ENCODE measurements at places on chromosomes 2 and 18. TPM values are rescaled to one million over a fixed set of nuclear protein-coding genes. Genes with fewer than 3 reads are reported as not detected.
A peak's percentile ranks its signal among the peaks of the same experiment; 100 is the strongest.

Gene AGXT
- total RNA-seq = not detected

Gene CRYGD
- not detected for total RNA-seq

Gene FHL2
- 42.0 TPM for total RNA-seq

Gene PROC
- total RNA-seq = not detected

Gene WDR33
- 22.9 TPM for total RNA-seq

Gene MIB1
- total RNA-seq = 95.2 TPM

Gene CROCC2
- total RNA-seq = 0.05 TPM

Gene RALBP1
- total RNA-seq = 73.8 TPM

Gene ADCYAP1
- not detected for total RNA-seq

- DNase-seq = no peak
These were observed 73.3 kb upstream of the CABLES1 start for GRCh38 chr18:23062011-23062410.

- no peak for DNase-seq
These were observed 256.0 kb downstream of the BCL11A start for GRCh38 chr2:60297296-60298005.

GRCh38 chr18:58285449-58286130, 241.6 kb downstream of the NEDD4L start:
- DNase-seq = no peak

DNA sequence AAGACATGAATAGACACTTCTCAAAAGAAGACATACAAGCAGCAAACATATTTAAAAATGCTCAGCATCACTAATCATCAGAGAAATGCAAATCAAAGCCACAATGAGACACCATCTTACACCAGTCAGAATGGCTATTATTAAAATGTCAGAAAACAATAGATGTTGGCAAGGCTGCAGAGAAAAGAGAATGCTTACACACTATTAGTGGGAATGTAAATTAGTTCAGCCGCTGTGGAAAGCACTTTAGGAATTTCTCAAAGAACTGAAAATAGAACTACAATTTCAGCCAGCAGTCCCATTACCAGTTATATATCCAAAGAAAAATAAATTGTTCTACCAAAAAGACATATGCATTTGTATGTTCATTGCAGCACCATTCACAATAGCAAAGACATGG, 61.7 kb downstream of the STRADB start:
- no peak for DNase-seq

- no peak for DNase-seq
These were observed 144.5 kb downstream of the ACKR3 start for GRCh38 chr2:236714080-236714479.

- no peak for DNase-seq
These were observed 24.8 kb downstream of the CYRIA start for GRCh38 chr2:16640867-16641266.

DNA sequence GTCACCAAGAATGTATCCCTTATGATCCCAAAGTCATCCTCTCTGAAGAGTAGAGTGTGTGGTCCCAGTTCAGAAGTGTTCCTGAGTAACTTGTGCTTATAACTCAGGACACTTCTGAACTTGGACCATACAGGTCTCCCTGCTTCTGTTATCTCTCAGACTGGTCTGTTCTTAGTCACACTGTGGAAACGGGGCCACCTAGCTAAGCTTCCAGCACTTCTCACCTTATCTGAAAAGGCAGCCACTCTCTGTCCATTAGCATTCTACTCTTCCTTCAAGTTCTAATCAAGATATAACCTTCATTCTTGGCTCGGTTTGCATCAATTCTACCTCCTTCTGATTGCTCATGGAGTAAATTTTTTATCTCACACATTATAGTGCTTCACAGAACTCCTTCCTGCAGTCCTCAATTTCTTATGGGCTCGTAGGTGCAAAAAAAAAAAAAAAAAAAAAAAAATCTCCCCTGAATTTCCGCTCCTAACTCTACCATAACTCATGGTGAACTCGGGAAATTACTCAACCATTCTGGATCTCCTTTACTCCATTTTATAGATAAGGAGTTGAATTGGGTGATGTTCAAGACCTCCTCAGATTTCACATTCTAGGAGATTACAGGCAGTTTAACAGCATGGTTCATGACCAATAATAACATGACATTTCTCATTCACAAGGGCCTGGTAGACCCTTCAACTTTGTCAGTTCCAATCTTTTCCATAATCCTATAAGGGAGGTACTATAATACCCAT, 108.4 kb downstream of the TACR1 start:
- no peak for DNase-seq

DNA sequence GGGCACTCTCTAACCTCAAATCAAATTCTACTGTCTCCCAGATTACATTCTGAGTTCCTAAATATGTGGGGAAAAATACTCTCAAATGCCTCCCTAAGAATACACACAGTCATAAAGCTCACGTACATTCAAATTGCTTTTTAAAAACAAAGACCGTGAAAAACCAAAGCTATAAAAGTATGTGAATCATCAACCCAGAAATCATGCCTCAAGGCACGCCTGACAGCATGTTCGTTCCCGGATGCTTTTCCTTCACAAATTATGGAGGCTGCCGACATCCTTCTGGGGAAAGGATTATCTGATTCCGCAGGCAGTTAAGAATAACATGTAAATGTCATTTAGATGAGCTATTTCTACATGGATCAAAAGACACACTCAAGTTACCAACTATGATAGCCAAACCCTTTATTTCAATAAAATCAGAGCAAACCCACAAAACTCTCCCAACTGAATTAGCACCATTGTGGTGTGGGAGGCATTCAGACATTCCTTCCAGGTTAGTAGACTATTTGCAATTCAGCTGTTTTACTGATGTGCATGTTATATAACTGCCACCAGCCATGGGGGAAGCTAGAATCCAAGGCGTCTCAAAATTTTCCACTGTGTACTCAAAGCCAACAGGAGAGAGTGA, 398.2 kb upstream of the TRIB2 start:
- DNase-seq = peak; percentile 75

DNA sequence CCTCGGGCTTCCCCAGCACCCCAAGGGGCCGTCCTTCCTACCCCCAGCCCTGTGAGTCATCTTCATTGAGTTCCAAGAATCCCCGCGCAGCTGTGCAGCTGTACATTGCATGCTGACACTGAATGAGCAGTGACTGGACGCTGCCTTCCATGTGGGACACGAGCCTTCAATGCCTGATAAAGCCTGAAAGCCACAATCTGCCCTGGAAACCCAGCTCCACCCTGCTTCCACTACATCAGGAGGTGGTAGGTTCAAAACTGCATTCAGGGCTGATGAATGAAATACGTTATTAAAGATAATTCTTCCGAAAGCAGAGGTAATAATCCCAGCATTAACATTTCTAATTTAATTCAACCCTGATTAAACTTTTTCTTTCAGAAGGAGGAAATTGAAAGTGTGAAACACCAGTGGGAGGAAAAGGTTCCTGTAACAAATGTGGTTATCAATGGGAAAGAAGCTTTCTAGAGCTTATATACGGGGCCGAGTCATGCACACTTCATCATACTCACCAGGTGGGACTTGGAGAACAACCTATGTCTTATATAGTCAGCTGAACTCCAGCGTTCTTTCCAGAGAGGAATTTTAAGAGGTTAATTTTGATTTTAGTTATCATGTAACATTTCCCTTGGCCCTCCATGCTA, 360.1 kb downstream of the LPIN1 start:
- DNase-seq = peak; percentile 98

DNA sequence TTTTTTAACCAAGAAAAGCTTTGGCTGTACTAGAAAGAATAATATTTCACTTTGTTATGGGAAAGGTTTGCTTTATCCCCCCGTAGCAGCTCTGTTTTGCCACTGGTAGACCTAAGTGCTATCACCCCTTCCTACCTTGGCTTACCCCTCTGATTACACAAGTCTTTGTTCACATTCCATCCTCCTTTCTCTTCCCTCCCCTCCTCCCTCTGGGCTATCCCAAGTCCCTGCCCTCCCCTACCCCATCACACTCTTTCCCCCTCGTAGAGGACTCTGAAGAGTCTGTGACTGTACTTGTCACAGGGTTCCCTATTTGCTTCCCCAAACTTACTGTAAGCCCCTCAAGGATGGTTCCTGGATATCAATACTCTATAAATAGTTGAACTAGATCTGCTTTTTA, 152.9 kb upstream of the NOSTRIN start:
- no peak for DNase-seq

GRCh38 chr2:21301871-21302455, 178.2 kb downstream of the TDRD15 start:
- no peak for DNase-seq

GRCh38 chr2:127365211-127365643, 22.5 kb downstream of the MAP3K2 start:
- DNase-seq = no peak

GRCh38 chr18:7926526-7926925, 359.4 kb downstream of the PTPRM start:
- no peak for DNase-seq
